Stimulated activated CD8-positive, alpha-beta memory T cell treated with anti-CD3 and anti-CD28 coated beads, Interleukin-7, amount 100 ng/mL, for 24 hours (primary cell): ENCODE measurements at places on chromosomes 4 and X.

GRCh38 chrX:10039821-10040793 is 72.9 kb downstream of the CLDN34 start:
- no peak for DNase-seq

- no peak for DNase-seq
These were observed 46.1 kb downstream of the MID1IP1 start for GRCh38 chrX:38847206-38847902.

- DNase-seq, result no peak
These were observed 6.1 kb upstream of the SMPX start for GRCh38 chrX:21764008-21764407.

GRCh38 chr4:73662709-73663546 is 42.7 kb upstream of the RASSF6 start:
- no peak for DNase-seq

- no peak for DNase-seq
These were observed 86.1 kb downstream of the SYNPO2 start for GRCh38 chr4:118974758-118975157.

GRCh38 chrX:16418650-16419049 is 231.3 kb upstream of the S100G start:
- no peak for DNase-seq

DNA sequence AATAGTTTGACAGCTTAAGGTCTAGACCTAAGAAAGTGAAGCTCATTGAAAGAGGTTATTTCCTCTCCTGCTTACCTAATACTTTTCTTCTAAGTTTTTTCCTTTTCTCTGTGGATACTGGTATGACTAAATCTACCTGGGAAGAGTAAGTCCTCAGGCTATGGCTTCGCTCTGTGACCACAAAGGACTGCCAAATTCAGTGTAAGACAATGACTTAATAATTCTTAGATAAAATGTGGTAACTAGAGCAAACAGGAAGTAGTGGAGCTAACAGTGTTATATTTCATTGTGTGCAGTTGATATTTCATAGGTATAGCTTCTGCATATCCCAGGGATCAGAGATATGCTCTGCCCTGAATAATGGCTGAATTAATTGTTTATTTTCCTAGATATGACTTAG is 418.9 kb downstream of the CCSER1 start:
- no peak for DNase-seq

DNA sequence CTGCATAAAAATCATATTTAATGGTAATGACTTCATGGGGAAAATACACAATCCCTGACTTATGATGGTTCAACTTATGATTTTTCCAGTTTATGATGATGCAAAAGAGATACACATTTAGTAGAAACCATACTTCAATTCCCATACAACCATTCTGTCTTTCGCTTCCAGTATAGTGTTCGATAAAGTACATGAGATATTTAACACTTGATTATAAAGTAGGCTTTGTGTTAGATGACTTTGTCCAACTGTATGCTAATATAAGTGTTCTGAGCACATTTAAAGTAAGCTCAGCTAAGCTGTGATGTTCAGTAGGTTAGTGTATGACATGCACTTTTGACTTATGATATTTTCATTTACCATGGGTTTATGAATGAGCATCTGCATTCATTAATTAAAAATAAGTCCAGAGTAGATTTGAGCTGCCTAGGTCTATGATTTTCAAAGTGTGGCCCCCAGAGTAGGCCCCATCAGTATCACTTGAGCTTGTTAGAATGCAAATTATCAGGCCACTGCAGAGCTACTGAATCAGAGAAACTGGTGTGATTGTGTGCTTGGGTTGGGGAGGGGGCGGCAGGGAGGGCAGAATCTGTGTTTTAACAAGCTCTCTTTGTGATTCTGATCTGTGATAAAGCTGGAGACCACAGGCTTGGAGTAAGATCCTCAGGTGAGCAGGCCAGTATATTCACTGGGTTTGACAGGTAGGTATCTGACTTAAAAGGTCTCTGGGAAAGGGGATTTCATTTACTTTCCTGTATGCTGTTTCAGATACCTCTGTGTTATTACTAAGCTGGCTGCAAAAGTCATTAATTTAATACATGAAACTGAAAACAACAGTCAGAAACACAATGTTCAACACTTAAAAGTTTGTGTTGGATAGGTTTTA is 8.4 kb downstream of the ATP10D start:
- no peak for DNase-seq

GRCh38 chr4:83556006-83556707 is 20.2 kb downstream of the GPAT3 start:
- no peak for DNase-seq

DNA sequence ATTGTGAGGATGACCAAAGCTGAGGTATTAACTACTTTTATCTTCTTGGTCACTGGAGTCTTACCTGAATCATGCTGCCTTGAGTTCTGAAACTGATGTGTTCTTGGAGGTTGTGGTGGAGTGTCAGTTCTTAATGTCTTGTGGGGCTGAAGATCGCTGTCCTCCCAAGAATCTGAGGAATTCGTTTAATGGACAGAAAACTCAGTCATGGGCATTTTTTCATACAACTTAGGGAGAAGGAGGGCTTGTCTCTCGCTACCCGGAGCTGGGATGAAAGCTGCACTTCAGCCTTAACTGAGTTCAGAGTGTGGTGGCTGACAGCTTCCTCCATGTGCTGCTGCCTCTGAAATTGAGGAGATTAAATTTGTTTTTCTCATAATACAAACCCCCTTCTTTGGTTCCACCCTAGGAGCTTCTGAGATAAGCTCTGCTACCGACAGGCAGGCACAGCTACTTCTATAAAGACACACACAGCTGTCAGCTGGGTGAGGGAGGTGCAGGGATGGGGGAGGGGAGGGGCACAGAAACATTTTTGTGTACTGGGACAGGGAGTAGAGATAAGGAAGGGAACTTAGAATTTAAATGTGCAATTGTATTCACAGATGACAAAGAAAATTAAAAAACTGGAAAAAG is 30.8 kb downstream of the RBBP7 start:
- no peak for DNase-seq

DNA sequence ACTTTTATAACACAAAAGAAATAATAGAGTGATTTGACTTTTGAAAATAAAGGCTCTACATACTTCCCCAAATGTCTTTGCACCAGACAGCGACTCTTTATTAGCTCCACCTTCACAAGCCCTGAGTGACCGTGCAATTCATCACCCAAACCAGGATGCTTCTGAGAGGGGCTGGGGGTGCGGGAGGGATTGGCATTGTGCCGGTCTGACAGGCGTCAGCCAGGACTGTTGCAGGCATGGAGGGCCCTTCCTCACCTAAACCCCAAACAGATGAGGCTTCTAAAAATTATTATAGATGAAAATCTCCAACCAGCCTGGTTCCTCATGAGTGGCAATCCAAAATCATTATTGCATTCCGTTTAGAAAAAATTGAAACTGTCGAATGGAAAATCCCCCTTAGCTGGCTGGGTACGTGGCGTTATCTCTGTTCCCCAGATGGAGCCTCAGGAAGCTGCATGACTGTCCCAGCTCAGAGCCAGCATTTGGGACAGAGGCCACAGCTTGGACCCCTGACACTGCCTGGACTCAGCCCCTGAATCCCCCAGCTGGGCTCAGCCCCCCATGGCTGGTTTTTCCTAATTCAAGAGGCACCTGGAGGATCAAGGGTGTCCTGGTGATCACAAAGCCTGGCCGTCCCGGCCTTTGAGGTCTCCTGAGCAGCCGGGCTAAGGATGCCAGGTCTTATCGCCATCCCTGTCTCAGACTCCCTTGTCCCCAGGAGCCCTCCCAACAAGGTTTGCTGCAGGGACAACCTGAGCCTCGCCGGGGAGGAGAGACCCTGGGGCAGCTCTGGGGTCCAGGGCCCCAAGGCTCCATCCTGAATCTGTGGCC is 60.4 kb downstream of the SORCS2 start:
- no peak for DNase-seq

- DNase-seq, result no peak
These were observed 560.7 kb upstream of the BOD1L1 start for GRCh38 chr4:14188214-14188613.

GRCh38 chrX:76454456-76454927 is 27.0 kb downstream of the MAGEE1 start:
- DNase-seq, result no peak

DNA sequence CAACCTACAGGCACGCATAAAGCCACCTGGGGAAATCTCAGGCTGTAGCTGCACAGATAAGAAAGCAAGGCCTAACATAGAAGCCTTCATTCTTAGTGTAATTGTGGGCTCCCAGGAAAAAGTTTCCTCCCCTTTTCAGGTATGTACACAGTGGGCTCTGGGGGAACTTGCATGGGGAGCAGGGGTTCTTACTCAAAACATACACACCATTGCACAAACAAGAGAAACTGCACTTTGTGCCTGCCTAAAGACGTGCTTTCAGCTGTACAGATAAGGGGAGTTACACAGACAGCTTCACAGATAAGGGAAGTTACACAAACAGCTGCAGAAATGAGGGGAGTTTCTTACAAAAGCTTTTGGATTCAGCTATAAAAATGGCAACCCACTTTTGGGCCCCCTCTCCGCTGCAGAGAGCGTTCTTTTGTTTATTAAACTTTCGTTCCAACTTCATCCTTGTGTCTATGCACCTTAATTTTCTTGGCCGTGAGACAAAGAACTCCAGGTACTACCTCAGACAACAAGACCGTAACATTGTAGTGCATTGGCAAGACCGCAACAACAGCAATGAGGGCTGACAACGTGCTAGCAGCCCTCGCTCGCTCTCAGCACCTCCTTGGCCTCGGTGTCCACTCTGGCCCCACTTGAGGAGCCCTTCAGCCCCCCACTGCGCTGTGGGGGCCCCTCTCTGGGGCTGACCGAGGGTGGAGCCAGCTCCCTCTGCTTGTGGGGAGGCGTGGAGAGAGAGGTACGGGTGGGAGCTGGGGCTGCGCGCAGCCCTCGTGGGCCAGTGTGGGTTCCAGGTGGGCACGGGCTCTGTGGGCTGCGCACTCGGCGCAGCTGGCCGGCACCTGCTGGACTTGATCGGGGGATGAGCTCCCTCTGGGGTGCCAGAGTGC is 317.5 kb downstream of the RAPGEF2 start:
- no peak for DNase-seq
